Renal cortex interstitium (tissue), 15 donors: ENCODE measurements at places on chromosomes 11 and 22.

GRCh38 chr22:39148026-39148726, 4.3 kb downstream of the CBX7 start:
- DNase-seq, result no peak

- DNase-seq, result no peak
Measured at GRCh38 chr11:88013508-88014065, 161.7 kb downstream of the RAB38 start.

GRCh38 chr22:45919504-45920286, 57.3 kb downstream of the WNT7B start:
- DNase-seq, result no peak

DNA sequence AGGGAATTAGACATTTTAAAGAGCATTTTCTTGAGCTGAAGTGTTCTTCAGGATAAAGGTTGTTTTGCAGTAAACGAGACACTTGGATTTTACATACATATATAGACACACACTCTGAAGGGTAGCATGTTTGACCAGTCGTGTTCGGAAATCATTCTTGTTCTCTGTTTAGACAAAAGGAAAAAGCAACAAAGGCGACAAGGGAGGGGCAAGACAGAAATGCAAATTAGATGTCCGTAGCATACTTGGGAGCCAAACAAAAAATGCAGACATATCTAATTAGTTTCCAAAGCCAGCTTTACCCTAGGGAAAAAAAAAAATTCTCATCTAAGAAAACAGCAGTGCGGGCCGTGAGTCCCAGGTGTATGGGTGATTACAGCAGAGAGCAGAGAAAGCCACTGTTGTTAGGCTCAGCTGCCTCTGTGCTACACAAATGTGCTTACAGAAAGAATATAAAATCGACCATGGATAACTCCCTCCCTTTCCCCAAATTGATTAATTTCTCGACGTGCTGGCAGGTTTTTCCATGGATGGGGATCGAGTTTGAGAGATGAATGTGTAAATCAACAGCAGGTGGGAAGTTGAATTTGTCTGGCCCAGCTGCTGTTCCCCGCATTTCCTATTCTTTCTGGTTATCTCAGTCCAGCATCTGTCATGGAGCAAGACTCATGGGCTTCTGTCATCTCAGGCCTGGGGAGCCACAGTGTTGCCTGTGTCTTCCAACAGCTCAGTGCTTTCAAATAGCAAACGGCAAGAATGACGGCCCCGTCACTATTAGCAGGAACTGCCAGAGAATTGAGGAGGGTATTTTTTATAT, 176.5 kb upstream of the TTC12 start:
- DNase-seq, result no peak

DNA sequence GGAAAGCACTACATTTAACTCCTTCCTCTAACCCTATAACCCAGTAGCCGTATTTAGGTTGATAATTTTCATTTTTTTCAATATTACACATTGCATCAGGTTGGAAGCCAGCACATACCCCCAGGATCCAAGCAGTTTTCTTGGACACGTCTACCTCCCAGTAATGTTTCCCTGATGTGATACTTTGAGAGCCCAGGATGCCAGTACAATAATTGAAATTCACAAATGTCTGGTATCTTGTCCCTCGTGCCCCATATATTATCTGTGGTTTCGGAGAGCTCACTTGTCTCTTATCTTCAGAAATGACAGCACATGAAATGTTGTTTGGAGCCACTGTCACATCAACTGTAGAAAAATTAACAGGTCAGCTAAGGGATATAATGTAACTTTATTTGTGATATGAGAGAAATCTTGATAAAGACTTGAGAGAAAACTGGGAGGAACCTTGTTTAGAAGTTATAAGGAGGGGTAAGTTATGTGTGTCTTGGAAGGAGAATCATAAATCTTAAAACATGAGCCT, 19.8 kb downstream of the TRIM5 start:
- no peak for DNase-seq

DNA sequence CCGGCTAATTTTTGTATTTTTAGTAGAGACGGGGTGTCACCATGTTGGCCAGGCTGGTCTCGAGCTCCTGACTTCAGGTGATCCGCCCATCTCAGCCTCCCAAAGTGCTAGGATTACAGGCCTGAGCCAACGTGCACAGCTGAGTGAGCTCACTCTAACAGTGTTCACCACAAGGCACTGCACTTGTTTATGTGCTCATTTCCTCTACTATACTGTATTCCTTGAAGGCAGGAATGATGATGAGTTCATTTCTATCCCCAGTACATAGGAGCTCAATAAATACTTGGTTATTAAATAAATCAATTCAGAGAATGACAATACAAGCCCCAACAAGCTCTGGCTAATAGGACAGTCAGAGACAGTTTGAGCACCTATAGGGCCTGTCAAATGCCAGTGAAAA, 29.1 kb downstream of the ALG8 start:
- no peak for DNase-seq
